Activated T-cell treated with anti-CD3 and anti-CD28 coated beads, Interleukin-2, amount 50 U/mL, for 24 hours (primary cell): ENCODE measurements at places on chromosomes 7 and 10.
A peak's percentile ranks its signal among the peaks of the same experiment; 100 is the strongest.

GRCh38 chr10:51121861-51122260, 47.6 kb downstream of the PRKG1 start:
- no peak overlapping the region for H3K27ac ChIP-seq
- no peaks in the 10 kb centered on the region for H3K36me3 ChIP-seq
- H3K27me3 ChIP-seq, result no peaks in the 10 kb centered on the region
- no peak overlapping the region for H3K4me3 ChIP-seq

DNA sequence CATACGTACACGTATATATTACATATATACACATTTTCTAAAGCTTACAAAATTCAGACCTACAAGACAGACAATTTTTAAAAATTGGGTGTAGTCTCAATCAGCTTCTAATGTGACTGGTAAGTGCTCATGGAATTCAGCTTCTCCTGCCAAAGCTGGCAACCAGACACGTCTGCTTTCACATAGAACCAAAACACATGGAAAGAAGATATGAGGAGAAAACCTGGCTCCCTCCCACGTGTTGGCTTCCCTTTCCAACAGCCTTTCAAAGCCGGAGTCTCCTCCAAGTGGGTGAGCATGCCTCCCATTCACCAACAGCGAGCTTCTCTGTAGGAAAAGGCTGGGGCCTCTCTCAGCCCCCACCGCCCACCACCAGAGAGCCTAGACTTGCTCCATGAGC, 33.4 kb downstream of the CDCA7L start:
- no peak overlapping the region for H3K27ac ChIP-seq
- no peak overlapping the region for H3K4me3 ChIP-seq
- H3K4me1 ChIP-seq, result no peaks in the 10 kb centered on the region
- no peak for DNase-seq

DNA sequence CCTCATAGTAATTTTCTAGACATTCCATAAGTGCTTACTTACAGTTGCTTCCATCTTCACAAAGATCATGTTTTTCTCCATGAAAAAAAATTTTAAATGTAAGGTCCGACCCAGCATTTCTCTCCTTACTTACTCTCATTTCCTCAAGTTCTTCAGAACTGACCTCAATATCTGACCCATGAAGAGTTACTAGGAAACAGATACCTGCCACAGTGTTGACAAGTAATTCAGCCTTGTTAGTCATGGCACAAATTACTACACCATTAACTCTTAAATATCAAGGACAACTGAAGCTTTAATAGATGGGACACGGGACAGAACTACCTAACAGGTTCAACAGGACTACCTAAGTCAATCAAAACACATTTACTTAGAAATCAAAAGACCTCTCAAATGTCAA, 316.2 kb downstream of the POM121L12 start:
- H3K4me1 ChIP-seq, result no peaks in the 10 kb centered on the region
- no peak for DNase-seq
- no peak overlapping the region for H3K4me3 ChIP-seq
- no peak overlapping the region for H3K27ac ChIP-seq

DNA sequence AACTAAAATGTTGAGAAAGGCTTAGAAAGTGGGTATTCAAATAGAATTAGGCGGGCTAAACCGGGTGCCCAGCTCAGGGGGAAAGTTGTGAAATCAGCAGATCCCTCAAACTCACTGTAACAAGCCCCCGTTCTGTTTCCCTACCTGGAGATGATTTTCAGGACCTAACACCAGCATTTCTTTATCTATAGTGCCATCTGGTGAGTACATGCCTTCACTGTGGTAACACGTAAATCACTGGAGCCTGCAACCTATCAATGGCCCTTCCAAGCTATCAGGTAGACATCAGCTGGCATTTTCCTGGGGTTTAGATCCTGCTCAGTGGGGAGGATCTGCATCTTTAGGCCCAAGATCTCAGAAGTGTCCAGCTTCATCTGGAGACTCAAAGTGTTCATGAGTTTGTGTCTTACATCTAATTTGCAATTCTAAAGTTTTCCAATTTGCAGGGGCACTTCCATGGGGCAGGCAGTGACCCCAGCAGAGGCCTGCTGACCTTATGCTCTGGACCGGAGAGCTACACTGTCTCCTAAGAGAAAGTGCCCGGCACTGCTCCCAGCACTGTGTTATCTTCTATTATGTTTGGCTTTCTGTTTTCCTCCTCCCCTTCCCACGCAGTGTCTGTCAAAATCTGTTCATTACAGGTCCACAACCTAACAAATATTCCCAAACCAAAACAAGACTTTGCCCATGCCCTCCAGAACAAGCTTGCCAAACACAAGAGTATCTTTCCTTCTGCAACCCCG, 132.5 kb downstream of the LSM5 start:
- H3K4me3 ChIP-seq, result no peak overlapping the region
- peaks cover 10% of the 10 kb centered on the region for H3K27me3 ChIP-seq
- H3K36me3 ChIP-seq, result no peaks in the 10 kb centered on the region
- no peaks in the 10 kb centered on the region for H3K4me1 ChIP-seq

DNA sequence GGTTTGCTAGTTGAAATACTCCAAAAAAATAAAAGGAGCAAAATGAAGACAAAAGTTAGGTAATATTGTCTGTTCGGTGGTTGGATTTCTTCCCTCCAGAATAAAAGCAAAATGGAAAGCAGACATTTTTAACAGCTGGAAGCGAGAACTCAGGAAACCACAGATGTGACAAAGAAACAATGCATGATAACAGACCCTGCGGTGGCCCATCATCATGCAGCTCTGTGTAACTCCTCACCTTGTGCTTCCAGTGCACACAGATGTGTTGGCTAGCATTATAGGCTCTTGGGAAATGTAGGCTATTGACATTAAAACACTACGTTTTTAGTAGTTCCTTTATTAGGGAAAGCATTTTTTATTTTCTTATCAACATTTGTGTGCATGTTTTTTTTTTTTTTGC, 53.9 kb upstream of the ARL4A start:
- peaks cover 7% of the 10 kb centered on the region for H3K27me3 ChIP-seq
- H3K4me3 ChIP-seq, result no peak overlapping the region
- no peak overlapping the region for H3K27ac ChIP-seq
- DNase-seq, result no peak
- peaks cover 18% of the 10 kb centered on the region for H3K4me1 ChIP-seq

DNA sequence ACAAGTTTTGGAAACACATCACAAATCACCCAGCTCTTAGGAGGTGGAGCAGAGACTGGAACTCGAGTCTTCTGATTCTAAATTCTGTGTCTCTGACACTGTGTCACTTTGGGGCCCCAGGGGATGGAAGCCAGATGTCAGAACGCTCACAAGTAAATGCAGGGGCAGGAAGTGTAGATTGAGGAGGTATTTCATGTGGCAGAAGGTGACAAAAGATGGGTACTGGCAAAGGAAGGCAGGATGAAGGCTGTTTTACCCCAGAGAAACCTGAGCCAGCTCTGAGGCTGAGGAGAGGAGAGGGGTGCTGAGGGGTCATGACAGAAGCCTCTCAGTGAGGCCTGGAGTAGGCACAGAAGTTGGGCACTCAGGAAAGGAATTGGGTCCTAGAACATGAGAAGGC, 6.0 kb upstream of the PURB start:
- H3K27me3 ChIP-seq, result no peaks in the 10 kb centered on the region
- DNase-seq, result peak; percentile 58
- peak overlapping the region; percentile 95 for H3K27ac ChIP-seq
- H3K4me1 ChIP-seq, result peaks cover 34% of the 10 kb centered on the region

- H3K4me1 ChIP-seq, result peaks cover 9% of the 10 kb centered on the region
- peak overlapping the region; percentile 13 for H3K4me3 ChIP-seq
- H3K36me3 ChIP-seq, result no peaks in the 10 kb centered on the region
- H3K27ac ChIP-seq, result no peak overlapping the region
- no peak for DNase-seq
These were observed 34.2 kb downstream of the PARD3 start for GRCh38 chr10:34780818-34781380.

- H3K27ac ChIP-seq, result no peak overlapping the region
- no peak for DNase-seq
- no peaks in the 10 kb centered on the region for H3K27me3 ChIP-seq
- H3K4me1 ChIP-seq, result peaks cover 44% of the 10 kb centered on the region
These were observed 40.8 kb downstream of the INPP5A start for GRCh38 chr10:132578287-132578951.

GRCh38 chr7:133790911-133791310, 336.2 kb upstream of the LRGUK start:
- H3K4me3 ChIP-seq, result no peak overlapping the region
- no peaks in the 10 kb centered on the region for H3K4me1 ChIP-seq
- peaks cover 11% of the 10 kb centered on the region for H3K36me3 ChIP-seq

GRCh38 chr7:151006590-151007300, 15.9 kb downstream of the NOS3 start:
- no peak overlapping the region for H3K4me3 ChIP-seq
- no peaks in the 10 kb centered on the region for H3K27me3 ChIP-seq
- DNase-seq, result no peak
- no peak overlapping the region for H3K27ac ChIP-seq
